ENCODE measurements at places on chromosomes 2 and 18. TPM values are rescaled to one million over a fixed set of nuclear protein-coding genes. Genes with fewer than 3 reads are reported as not detected.

DNA sequence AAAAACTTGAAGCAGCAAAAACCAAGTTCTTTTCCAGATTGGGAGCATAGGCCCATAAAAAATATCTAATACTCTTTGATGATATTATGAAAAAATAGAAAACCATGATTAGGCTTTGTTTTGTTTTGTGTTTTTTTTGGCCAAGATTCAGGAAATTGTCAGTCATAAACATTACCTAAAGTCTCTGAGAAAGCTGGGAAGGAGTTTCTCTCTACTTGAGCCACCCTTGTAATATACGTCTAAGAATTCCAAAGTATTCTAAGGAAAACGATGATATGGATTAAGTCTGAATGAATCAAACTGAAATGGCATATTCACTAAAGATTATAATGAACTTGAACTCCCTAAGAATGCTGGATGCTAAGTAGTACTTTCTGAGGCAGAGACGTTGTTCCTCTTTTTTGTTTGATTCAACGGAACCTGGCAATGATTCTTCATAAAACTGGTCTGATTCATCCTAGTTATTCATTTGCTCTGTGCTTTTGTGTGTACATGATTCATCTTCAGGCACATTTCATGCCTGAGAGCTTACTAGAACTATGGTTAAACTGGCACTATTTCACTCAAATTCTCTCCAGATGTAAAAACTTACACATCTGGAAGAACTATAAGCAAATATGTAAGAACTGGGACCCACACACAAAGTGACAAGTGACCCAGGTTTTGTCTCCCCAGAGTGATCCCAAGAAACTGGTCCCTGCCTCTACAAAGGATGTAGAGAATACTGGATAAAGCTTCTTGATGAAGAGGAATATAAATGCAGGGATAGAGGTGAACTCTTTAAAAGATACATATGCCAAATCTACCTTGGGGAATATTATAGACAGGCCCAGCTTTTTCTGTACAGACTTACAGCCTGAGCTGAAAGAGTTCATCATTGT, 159.7 kb downstream of the DOCK10 start:
- H3K4me1 ChIP-seq: no peaks in the 10 kb centered on the region
- no peak for DNase-seq
- no peaks in the 10 kb centered on the region for H3K36me3 ChIP-seq
- H3K4me3 ChIP-seq: no peak overlapping the region
- no peaks in the 10 kb centered on the region for H3K27me3 ChIP-seq

NEU2 gene
- not detected for total RNA-seq

DNA sequence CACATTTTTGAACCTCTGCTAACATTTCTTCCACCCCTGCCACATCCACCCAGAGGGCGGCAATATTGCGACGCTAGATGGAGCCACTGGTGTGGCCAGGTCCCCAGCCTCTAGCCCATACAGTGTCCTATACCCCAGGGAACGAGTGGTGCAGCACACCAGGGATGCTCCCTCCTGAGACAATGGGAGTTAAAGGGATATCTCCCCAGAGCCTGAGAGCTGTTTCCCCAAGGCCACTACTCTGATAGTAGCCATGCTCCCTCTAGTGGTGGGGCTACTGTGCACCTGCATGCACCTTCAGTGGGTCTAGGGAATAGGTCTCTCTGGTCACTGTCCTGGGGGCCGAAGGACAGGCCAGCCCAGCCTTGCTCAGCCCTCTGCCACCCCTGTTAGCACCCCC, 336.4 kb upstream of the FSHR start:
- H3K36me3 ChIP-seq: no peaks in the 10 kb centered on the region
- H3K4me3 ChIP-seq: no peak overlapping the region
- H3K27ac ChIP-seq: no peak overlapping the region
- H3K4me1 ChIP-seq: no peaks in the 10 kb centered on the region
- H3K27me3 ChIP-seq: no peaks in the 10 kb centered on the region
- peak; percentile 29 for DNase-seq

- no peak for DNase-seq
- H3K4me1 ChIP-seq: 0 out of 2 replicates have a peak, but pooled peaks cover 8% of the 10 kb centered on the region
- H3K27me3 ChIP-seq: no peaks in the 10 kb centered on the region
- H3K36me3 ChIP-seq: no peaks in the 10 kb centered on the region
- H3K27ac ChIP-seq: no peak overlapping the region
- H3K4me3 ChIP-seq: no peak overlapping the region
These were observed 252.4 kb upstream of the SLC39A10 start for GRCh38 chr2:195404651-195405050.

GRCh38 chr18:42004653-42005052, 49.6 kb downstream of the PIK3C3 start:
- no peak for DNase-seq
- H3K4me3 ChIP-seq: no peak overlapping the region
- H3K4me1 ChIP-seq: no peaks in the 10 kb centered on the region
- no peaks in the 10 kb centered on the region for H3K27me3 ChIP-seq

- no peak overlapping the region for H3K27ac ChIP-seq
- no peaks in the 10 kb centered on the region for H3K27me3 ChIP-seq
- H3K4me1 ChIP-seq: no peaks in the 10 kb centered on the region
- H3K36me3 ChIP-seq: no peaks in the 10 kb centered on the region
- H3K4me3 ChIP-seq: no peak overlapping the region
These were observed 133.3 kb downstream of the LCLAT1 start for GRCh38 chr2:30580391-30580790.

GRCh38 chr2:190121971-190122370, 59.4 kb upstream of the MSTN start:
- 0 out of 2 replicates have a peak, but pooled peaks cover 8% of the 10 kb centered on the region for H3K4me1 ChIP-seq
- H3K4me3 ChIP-seq: no peak overlapping the region
- no peak overlapping the region for H3K27ac ChIP-seq
- DNase-seq: peak; percentile 24

TMEM178A gene
- total RNA-seq: not detected

- H3K4me1 ChIP-seq: no peaks in the 10 kb centered on the region
- no peaks in the 10 kb centered on the region for H3K27me3 ChIP-seq
- no peaks in the 10 kb centered on the region for H3K36me3 ChIP-seq
- no peak for DNase-seq
- H3K4me3 ChIP-seq: no peak overlapping the region
- H3K27ac ChIP-seq: no peak overlapping the region
These were observed 7.2 kb downstream of the DSC1 start for GRCh38 chr18:31155498-31155897.

CD8B2 gene
- total RNA-seq: not detected

PJVK gene
- 1.2 TPM for total RNA-seq

Data from HepG2 (cell line).